ENCODE measurements at places on chromosomes 1 and 21. TPM values are rescaled to one million over a fixed set of nuclear protein-coding genes. Genes with fewer than 3 reads are reported as not detected.

DNA sequence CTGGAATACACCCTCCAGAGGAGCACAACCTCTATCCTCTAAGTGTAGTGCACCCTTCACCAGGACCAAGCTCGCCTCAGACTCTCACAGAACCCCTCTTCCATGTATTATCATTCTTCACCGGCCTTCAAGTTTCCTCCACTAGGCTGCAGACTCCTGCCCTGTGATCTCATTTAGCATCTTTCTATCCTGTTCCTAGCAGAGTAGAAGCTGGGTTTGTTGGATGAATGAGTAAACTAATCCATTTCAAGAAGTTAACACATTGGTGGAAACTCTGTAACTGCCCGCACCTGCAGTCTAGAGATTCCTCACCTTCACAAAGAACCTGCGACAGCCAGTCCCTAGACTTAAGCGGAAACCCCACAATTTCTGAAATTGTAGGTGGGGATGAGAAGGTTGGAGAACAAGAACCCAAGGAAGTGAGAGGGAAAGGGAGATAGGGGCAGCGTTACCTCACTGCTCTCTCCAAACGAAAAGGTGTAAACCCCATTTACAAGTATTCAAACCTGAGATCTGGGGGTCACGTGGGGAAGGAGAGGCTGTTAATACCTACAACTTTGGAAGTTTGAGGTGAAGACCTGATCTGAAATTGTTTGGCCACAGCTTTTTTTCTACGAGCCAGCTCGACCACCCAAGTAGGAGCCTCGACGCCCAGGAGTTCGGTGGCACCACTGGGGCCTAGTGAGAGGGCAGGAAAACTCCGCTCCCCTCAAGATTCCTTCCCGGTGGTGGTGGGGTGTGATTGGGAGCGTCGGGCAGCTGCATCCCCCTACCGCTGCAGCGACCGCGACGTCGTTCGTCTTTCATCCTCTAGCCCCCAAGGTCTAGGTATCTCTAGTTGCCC is 1.2 kb downstream of the PTPN14 start:
- H3K27me3 ChIP-seq, result no peaks in the 10 kb centered on the region
- peaks cover 57% of the 10 kb centered on the region for H3K4me1 ChIP-seq
- no peak for DNase-seq
- peak overlapping the region; percentile 95 for H3K4me3 ChIP-seq

- H3K4me1 ChIP-seq, result peaks cover 14% of the 10 kb centered on the region
- H3K27ac ChIP-seq, result peak overlapping the region; percentile 59
- H3K36me3 ChIP-seq, result no peaks in the 10 kb centered on the region
- DNase-seq, result no peak
These were observed 35.3 kb downstream of the LDLRAD1 start for GRCh38 chr1:53982763-53983104.

DNA sequence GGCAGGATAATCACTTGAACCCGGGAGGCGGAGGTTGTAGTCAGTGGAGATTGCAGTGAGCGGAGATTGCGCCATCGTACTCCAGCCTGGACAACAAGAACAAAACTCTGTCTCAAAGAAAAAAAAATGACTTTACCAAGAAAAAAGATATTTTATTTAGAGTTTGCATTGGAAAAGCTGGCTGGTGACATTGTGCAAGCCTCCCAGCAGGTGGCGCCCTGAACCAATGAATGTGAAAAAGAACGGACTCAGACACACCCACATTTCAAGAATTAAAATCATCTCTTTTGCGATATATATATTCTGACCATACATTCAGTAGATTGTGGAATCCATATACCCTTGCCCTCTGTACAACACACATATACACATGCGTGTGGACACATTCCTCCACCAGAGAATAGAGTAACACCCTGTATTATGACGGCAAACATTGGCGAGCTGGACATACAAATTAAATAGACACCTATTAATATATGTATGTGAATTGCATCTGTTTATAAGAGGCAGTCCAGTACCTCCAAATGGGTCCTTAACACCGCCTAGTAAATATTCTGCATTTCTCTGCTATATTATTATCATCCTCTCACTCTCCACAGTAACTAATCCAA is 39.0 kb upstream of the CADM3 start:
- no peak overlapping the region for H3K4me3 ChIP-seq
- H3K27ac ChIP-seq, result no peak overlapping the region
- peaks cover 2% of the 10 kb centered on the region for H3K27me3 ChIP-seq

- H3K27me3 ChIP-seq, result peaks cover 5% of the 10 kb centered on the region
- H3K4me3 ChIP-seq, result no peak overlapping the region
- H3K4me1 ChIP-seq, result peaks cover 6% of the 10 kb centered on the region
- H3K36me3 ChIP-seq, result no peaks in the 10 kb centered on the region
- H3K27ac ChIP-seq, result no peak overlapping the region
These were observed 10.0 kb downstream of the NCF2 start for GRCh38 chr1:183580281-183580682.

GRCh38 chr21:45379901-45380330 is 25.0 kb upstream of the COL18A1 start:
- DNase-seq, result no peak
- no peak overlapping the region for H3K4me3 ChIP-seq

GRCh38 chr1:158611916-158612315 is 6.8 kb downstream of the OR10Z1 start:
- H3K36me3 ChIP-seq, result no peaks in the 10 kb centered on the region
- no peak overlapping the region for H3K27ac ChIP-seq
- H3K4me1 ChIP-seq, result no peaks in the 10 kb centered on the region
- no peak for DNase-seq
- no peak overlapping the region for H3K4me3 ChIP-seq

DNA sequence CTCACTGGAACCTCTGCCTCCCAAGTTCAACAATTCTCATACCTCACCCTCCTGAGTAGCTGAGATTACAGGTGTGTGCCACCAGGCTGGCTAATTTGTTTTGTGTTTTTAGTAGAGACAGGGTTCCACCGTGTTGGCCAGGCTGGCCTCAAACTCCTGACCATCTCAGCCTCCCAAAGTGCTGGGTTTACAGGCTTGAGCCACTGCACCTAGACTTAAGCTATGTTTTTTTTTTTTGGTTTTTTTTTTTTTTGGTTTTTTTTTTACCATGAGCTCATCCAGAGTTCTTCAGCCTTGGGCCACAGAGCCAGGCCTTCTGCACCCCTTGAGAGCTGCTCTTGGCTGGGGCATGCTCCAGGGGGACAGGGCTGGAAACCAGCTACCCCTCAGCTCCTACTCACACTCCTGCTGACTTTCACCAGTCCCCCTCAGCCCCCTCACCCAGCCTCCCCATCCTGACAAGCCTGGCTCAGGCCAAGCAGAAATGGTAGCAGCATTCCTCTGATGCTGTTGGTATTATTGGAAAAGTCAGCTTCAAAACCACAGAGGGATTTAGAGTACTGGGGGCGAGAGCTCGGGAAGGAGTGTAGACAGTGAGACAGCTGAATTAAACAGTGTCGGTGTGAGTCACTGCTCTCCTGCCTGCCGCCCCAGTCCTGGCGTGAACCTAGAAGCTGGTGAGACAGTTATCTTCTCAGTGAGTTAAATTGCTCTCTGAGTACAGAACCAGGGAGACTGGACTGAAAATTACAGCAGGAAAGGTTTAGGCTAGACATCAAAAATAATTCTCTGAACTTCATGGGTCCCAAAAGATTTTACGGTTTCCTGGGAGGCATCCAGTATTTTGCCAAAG is 63.7 kb downstream of the NAV1 start:
- peaks cover 55% of the 10 kb centered on the region for H3K4me1 ChIP-seq
- no peak for DNase-seq

DNA sequence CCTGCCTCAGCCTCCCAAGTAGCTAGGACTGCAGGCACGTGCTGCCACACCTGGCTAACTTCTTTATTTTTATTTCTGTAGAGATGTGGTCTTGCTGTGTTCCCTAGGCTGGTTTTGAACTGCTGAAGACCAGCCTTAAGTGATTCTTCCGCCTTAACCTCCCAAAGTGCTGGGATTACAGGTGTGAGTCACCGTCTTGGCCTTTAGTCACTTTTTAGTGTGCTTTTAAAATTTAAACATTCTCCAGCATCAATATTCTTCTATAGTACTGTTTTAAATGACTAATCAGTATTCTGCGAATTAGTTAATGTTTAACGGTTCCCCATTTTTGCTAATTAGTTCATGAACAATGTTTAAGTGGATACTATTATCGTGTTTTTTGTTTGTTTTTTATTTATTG is 60.6 kb downstream of the DYRK1A start:
- H3K36me3 ChIP-seq, result peaks cover 24% of the 10 kb centered on the region
- no peak overlapping the region for H3K27ac ChIP-seq
- no peak overlapping the region for H3K4me3 ChIP-seq
- peaks cover 15% of the 10 kb centered on the region for H3K4me1 ChIP-seq
- H3K27me3 ChIP-seq, result no peaks in the 10 kb centered on the region
- DNase-seq, result no peak

GRCh38 chr1:66695116-66695515 is 57.1 kb upstream of the DYNLT5 start:
- peaks cover 58% of the 10 kb centered on the region for H3K36me3 ChIP-seq
- H3K27me3 ChIP-seq, result no peaks in the 10 kb centered on the region
- DNase-seq, result no peak
- H3K4me3 ChIP-seq, result no peak overlapping the region
- H3K27ac ChIP-seq, result peak overlapping the region; percentile 48

DNA sequence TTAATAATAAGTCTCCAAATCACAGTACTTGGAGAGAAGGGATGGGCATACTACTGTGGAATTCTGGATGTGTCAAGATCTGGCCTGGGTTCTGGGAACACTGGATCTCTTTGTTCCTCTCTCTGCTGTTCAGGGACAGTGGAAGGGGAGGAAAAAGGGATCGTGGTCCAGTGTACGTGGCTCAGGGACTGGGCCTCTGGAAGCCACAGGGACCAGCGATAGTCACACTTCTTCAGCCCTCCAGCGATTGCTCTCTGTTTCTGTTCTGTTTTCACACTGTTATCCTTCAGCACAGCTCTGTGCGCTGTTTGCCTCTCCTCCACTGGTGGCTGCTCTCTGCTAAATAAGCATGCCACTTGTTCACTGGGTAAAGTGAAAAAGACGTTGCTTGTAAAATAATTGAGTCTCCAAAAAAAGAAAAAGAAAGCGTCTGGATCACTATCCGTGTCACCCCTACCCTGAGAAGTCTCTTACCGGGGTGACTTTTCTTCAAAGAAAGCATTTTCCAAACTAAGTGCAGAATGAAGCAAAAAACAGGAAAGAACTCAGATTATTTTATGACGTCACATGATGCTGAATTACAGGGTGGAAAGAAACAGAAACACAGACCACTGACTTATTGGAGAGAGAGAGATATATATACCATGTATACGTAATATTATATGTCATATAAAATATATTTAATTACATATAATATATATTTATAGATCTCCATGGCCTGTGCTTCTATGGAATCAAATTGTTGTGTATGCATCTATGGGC is 279.4 kb downstream of the RGS7 start:
- no peak for DNase-seq
- no peaks in the 10 kb centered on the region for H3K27me3 ChIP-seq
- peaks cover 41% of the 10 kb centered on the region for H3K4me1 ChIP-seq
- H3K27ac ChIP-seq, result peak overlapping the region; percentile 90
- H3K4me3 ChIP-seq, result peak overlapping the region; percentile 0

ZMYND12 gene
- 0.40 TPM for total RNA-seq

SDC3 gene
- total RNA-seq, result 63.4 TPM

CASQ2 gene
- total RNA-seq, result not detected

C8B gene
- not detected for total RNA-seq

PADI1 gene
- 1.2 TPM for total RNA-seq

CLDN19 gene
- not detected for total RNA-seq

All from osteocyte (in vitro differentiated cells).